Tibial nerve (tissue), 4 donors: ENCODE measurements at places on chromosomes 4 and X. TPM values are rescaled to one million over a fixed set of nuclear protein-coding genes. Genes with fewer than 3 reads are reported as not detected.

COL4A6 gene
- total RNA-seq = 0.22 TPM

NIPAL1 gene
- 1.7 TPM for total RNA-seq

MEPE gene
- total RNA-seq = not detected

DNA sequence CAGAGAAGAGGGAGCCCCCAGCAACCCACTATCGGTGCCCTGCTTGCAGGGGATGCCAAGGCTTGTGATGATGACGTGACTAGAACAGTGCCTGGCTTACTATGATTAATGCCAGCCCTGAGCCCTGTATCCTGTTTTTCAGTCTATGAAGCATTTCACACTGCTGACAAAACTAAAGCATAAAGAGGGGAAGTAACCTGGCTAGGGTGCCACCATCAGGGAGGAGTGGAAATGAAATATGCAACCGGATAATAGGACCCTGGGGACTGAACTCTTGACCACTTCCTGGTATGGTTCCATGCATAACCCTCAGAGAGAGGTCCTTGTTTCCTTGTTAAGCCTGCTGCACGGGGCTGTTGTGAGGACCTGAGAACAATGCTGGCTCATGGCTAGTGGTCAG, 50.3 kb downstream of the MED28 start:
- no peaks in the 10 kb centered on the region for H3K4me1 ChIP-seq
- H3K27me3 ChIP-seq = no peaks in the 10 kb centered on the region
- H3K36me3 ChIP-seq = no peaks in the 10 kb centered on the region
- no peak overlapping the region for H3K4me3 ChIP-seq
- DNase-seq = no peak
- H3K27ac ChIP-seq = no peak overlapping the region

DNA sequence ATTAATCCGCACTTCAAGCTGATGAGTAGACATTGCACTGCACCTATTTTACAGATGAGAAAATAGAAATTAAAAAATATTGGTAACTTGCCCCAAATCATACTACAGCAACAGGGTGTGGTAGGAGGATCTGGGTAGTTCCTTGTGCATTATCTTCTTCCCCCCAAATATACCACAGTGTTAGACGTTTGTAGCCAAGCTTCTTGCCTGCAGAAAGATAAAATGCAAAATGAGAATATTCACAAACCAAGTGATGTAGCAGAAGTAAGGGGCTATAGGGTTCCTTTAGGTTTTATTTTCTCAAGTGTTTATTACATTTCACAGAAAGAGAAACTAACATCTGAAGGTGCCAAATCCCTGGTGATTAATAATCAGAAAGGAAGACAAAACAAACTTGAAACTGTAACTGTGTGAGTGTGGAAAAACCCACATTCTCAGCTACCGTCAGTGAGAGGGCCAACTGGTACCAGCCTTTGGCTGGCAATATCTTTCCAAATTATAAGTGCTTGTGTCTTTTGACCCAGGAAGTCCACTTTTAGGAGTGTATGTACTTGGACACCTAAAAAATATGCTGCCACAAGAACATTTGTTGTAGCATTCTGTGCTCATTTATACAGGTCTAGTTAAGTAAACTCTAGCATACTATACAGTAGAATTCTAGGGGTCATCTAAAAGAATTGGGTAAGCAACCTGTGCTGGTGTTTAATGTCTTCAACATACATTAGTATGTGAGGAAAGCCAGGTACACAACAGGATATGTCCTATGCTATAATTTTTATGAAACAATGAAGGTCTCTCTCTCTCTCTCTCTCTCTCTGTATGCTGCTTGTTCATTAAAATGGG, 6.7 kb upstream of the CD38 start:
- H3K27me3 ChIP-seq = no peaks in the 10 kb centered on the region
- DNase-seq = no peak
- no peaks in the 10 kb centered on the region for H3K4me1 ChIP-seq
- H3K4me3 ChIP-seq = no peak overlapping the region
- no peaks in the 10 kb centered on the region for H3K36me3 ChIP-seq
- H3K27ac ChIP-seq = no peak overlapping the region

DNA sequence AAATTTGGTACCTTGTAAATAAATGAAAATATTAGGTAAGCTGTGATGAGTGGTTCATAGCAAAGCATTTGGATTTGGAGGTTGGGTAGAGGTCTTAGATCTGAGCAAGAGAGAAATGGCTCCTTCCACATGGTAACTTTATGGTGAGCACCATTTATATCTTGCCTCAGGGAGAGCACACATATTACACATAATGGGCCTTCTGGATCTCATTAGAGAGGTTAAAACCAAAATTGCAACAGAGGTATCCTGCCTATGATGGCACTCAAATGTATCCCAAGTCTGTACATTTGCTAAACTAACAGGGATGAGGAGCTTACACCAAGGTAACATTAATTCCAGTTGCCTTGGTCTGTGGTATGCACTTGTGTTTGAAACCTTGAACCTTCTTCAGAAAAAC, 87.1 kb upstream of the PUDP start:
- H3K27ac ChIP-seq = no peak overlapping the region
- DNase-seq = no peak
- H3K36me3 ChIP-seq = no peaks in the 10 kb centered on the region
- no peaks in the 10 kb centered on the region for H3K4me1 ChIP-seq
- no peak overlapping the region for H3K4me3 ChIP-seq

DNA sequence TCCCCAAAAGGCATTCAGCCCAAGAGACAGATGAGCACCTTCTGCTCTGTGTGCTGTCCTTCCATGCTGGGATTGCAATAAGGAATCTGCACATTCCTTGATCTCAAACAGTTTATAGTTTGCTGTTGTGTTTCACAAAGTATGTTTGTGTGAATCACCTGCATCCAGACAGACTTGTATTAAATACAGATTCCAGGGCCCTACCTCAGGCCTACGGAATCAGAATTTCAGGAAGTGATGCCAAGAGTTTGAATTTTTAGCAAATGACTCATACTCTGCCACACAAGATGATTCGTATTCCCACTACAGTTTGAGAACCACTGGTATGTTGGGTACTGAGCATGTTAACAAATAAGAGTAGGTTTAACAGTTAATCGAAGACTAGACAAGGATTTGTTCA, 7.0 kb downstream of the VAMP7 start:
- H3K36me3 ChIP-seq = no peaks in the 10 kb centered on the region
- no peak overlapping the region for H3K4me3 ChIP-seq
- no peaks in the 10 kb centered on the region for H3K27me3 ChIP-seq
- no peak for DNase-seq

GRCh38 chrX:106481341-106481740, 130.4 kb upstream of the RADX start:
- DNase-seq = no peak
- no peaks in the 10 kb centered on the region for H3K36me3 ChIP-seq
- no peak overlapping the region for H3K27ac ChIP-seq
- H3K4me3 ChIP-seq = no peak overlapping the region
- H3K27me3 ChIP-seq = peaks cover 7% of the 10 kb centered on the region

DNA sequence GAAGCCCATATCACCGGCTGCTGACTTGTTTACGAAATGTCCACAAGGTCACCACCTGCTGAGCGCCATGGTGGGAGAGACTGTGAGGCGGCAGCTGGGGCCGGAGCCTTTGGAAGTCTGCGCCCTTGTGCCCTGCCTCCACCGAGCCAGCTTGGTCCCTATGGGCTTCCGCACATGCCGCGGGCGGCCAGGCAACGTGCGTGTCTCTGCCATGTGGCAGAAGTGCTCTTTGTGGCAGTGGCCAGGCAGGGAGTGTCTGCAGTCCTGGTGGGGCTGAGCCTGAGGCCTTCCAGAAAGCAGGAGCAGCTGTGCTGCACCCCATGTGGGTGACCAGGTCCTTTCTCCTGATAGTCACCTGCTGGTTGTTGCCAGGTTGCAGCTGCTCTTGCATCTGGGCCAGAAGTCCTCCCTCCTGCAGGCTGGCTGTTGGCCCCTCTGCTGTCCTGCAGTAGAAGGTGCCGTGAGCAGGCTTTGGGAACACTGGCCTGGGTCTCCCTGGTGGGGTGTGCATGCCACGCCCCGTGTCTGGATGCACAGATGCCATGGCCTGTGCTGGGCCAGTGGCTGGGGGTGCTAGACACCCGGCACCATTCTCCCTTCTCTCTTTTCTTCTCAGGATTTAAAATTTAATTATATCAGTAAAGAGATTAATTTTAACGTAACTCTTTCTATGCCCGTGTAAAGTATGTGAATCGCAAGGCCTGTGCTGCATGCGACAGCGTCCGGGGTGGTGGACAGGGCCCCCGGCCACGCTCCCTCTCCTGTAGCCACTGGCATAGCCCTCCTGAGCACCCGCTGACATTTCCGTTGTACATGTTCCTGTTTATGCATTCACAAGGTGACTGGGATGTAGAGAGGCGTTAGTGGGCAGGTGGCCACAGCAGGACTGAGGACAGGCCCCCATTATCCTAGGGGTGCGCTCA, 8.7 kb upstream of the MSANTD1 start:
- no peaks in the 10 kb centered on the region for H3K27me3 ChIP-seq
- H3K27ac ChIP-seq = no peak overlapping the region
- no peak for DNase-seq
- H3K4me1 ChIP-seq = peaks cover 5% of the 10 kb centered on the region

GRCh38 chr4:110967936-110968335, 345.1 kb upstream of the PITX2 start:
- H3K4me1 ChIP-seq = no peaks in the 10 kb centered on the region
- H3K27me3 ChIP-seq = no peaks in the 10 kb centered on the region
- no peaks in the 10 kb centered on the region for H3K36me3 ChIP-seq
- no peak overlapping the region for H3K4me3 ChIP-seq
- no peak for DNase-seq

DNA sequence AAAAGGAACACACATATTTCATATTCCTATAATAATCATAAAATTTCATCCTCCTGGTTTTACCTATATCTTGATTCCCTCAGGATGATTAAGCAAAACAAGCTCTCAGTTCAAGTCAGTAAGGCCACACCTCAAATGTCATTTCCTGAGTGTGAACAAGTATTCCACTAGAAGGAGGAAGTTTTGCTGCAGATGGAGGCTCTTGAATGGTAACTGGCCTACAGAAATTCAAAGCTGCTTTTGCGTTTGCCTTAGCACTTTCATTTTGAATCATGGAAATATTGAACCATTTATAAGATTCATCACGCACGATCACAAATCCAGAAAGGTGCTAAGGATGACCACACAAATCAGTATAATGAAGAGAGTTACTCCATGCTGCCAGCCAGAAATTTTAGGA, 254.4 kb upstream of the CXXC4 start:
- DNase-seq = no peak
- H3K27ac ChIP-seq = no peak overlapping the region
- no peak overlapping the region for H3K4me3 ChIP-seq
- H3K36me3 ChIP-seq = no peaks in the 10 kb centered on the region
- H3K27me3 ChIP-seq = no peaks in the 10 kb centered on the region
- H3K4me1 ChIP-seq = no peaks in the 10 kb centered on the region

DNA sequence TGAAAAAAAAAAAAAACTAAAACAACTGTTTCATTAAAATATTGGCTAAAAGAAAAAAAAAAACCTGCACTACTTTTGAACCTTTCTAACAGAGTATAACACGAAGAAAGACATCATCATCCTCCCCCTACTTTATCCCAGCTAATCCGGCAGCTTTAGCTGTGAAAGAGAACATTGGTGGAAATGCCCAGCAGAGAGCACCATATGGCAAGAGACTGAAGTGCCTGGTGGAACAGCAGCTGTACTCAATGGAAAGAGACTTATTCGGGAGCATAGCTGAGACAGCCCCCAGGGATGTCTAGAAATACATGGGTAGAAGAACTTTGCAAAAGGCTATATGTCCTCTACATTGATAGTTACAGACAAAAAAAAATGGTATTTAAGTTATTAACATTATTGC, 30.3 kb downstream of the STPG2 start:
- no peak overlapping the region for H3K27ac ChIP-seq
- H3K4me1 ChIP-seq = peaks cover 5% of the 10 kb centered on the region
- no peak for DNase-seq
- no peaks in the 10 kb centered on the region for H3K27me3 ChIP-seq

DNA sequence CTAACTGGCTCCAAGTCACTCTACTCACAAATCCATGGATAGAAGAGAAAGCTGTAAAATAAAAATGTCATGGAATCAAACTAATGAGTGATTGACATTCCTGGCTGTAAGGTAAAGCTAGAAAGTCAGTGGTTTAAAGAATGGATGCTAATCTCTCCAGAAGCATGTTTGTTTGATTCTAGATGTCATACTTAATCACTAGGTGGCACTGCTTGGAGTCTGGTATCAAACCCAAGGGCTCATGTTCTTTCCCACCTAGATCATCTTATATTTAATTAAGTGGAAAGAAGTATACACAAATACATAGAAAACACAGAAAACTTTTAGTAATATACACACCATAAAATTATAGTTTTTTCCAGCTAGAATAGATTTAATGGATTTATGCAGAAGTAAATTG, 2666.6 kb downstream of the PCDH7 start:
- H3K4me1 ChIP-seq = no peaks in the 10 kb centered on the region
- no peak for DNase-seq
- no peaks in the 10 kb centered on the region for H3K36me3 ChIP-seq
- H3K27ac ChIP-seq = no peak overlapping the region

GRCh38 chrX:131262738-131263679, 26.1 kb downstream of the IGSF1 start:
- H3K4me3 ChIP-seq = no peak overlapping the region
- H3K27ac ChIP-seq = no peak overlapping the region
- no peaks in the 10 kb centered on the region for H3K27me3 ChIP-seq
- DNase-seq = no peak
- no peaks in the 10 kb centered on the region for H3K4me1 ChIP-seq
- no peaks in the 10 kb centered on the region for H3K36me3 ChIP-seq

GRCh38 chr4:13538427-13538973, 5.8 kb downstream of the NKX3-2 start:
- peaks cover 57% of the 10 kb centered on the region for H3K4me1 ChIP-seq
- no peak for DNase-seq
- H3K27me3 ChIP-seq = peaks cover 100% of the 10 kb centered on the region
- H3K27ac ChIP-seq = no peak overlapping the region
- H3K36me3 ChIP-seq = no peaks in the 10 kb centered on the region
- no peak overlapping the region for H3K4me3 ChIP-seq

DNA sequence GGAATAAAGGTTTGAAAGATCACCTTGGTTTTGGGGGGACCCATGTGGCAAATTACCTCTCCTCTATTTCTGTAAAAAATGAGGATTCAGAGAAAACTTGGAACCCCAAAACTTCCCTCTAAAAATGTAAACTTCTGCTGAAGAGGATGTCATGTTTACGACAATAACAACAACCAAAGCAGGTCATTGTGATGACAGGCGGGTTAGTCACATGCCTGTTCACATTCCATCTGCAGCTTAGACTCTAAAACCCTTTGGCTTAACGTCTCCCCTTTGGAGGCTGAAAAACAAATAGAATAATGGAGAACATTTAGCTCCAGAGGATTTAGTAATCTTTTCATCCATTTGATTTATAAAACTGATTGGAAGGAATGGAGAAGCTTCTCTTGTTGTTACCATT, 75.0 kb upstream of the FAM9C start:
- H3K27me3 ChIP-seq = no peaks in the 10 kb centered on the region
- H3K4me3 ChIP-seq = no peak overlapping the region
- H3K36me3 ChIP-seq = no peaks in the 10 kb centered on the region
- H3K27ac ChIP-seq = no peak overlapping the region
- DNase-seq = no peak

GRCh38 chr4:173094739-173095421, 73.7 kb upstream of the GALNT7 start:
- no peaks in the 10 kb centered on the region for H3K27me3 ChIP-seq
- no peak for DNase-seq
- H3K4me3 ChIP-seq = no peak overlapping the region
- no peaks in the 10 kb centered on the region for H3K4me1 ChIP-seq
- H3K27ac ChIP-seq = no peak overlapping the region
